Pancreas (tissue), 10 donors: ENCODE measurements at places on chromosomes 2 and 18.

DNA sequence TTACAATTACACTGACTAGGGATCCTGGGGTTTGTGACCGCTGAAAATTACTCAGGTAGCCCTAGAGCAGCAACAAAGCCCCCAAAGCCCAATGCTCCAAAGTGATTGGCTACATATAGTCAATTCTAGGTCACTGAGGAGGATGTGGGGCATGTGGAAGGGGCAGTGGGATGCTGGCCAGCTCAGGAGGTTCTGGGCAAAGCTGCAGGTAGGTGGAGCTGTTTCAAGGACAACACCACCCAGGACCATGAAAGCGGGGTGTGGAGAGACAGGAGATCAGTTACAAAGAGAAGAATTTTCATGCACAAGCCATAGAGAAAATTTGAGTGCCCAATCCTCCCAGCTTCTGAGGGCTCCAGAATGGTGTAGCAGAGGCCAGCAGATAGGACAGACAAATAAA is 75.0 kb upstream of the CCDC85A start:
- DNase-seq = no peak

DNA sequence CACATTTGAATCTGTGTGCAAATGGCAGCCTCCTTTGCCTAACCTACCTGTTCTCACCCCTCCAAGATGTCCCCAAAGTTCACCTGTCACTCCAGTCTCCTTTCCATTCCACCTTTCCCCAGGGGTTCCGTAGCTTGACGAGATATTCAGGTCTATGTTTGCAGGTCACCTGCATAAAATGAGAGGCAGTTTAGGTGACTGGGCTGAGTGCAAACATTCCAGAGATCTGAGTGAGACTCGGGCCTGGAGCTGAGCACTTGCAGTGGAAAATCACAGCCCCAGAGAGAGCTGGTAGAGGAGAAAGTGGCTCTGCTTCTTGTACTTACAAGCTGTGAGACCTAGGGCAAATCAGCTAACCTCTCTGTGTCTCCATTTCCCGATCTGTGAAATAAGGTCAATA is 20.1 kb downstream of the CAPN14 start:
- DNase-seq = no peak

DNA sequence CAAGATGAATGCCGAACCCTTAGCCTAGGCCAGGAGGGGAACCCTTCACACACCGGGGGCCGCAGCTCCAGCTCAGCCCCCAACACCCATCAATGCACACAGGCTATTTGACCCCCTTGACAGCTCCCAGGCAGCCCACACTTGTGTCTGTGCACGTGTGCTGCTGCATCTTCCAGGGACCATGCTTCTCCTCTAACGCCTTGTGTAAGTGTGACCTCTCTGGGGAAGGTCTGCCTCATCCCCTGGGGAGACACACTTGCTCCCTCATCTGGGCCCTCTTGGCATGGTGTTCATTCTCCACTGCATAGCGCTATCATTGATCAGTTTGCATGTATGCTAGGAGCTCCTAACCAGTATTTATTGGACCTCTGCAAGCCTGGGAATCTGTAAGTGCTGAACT is 120.0 kb upstream of the FHL2 start:
- DNase-seq = no peak

- DNase-seq = peak; percentile 30
These were observed 75.5 kb downstream of the GULP1 start for GRCh38 chr2:188367164-188367563.

- DNase-seq = no peak
These were observed 9.2 kb downstream of the POU3F3 start for GRCh38 chr2:104863146-104863467.

DNA sequence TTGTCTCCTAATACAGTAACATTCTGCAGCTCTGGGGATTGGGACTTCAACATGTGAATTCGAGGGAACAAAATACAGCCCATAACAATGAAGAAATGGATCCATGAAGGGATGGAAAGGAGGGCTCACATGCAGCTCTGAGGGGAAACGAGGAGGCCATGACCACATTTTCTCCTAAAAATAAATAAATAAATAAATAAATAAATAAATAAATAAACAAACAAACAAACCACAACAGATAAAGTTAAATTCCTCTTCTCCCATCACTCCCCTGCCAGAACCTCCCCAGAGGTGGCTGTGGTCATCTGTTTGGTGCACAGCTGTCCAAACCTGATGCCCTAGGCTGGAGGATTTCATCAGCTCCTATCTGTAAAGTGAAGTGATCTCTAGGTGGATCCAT is 42.7 kb downstream of the MAL start:
- DNase-seq = no peak

- DNase-seq = no peak
These were observed 250.6 kb downstream of the SMAD2 start for GRCh38 chr18:47679864-47680263.
